ENCODE measurements at places on chromosomes 6 and 20.

DNA sequence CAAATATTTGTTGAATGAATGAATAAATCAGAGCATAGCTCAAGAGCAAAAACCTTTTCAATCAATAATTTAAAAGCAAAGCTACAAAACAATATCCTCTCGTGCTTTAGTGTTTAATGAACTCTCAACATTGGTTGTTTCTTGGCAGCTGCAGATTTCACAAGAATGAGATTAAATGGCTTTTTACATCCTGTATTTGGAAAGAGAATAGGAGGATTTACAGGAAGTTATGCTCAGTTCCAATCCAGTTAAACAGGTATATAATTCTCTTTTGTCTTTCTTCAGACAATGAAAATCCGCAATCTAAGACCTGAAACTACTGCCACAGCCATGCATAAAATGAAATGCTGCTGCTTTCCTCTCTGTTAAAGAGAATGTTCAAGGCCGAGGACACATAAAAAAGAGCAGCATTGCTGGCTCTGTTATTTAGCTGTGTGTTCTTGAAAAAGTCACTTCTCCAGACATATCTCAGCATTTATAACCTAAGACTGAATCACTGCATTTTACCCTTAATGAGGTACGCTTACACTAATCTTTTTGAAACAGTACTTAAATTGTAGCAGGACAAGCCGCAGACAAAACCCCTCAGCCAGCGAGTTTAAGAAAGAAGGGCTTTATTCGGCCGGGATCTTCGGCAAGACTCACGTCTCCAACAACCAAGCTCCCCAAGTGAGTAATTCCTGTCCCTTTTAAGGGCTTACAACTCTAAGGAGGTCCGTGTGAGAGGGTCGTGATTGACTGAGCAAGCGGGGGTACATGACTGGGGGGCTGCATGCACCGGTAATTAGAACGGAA is 3.6 kb downstream of the C6orf52 start:
- DNase-seq, result no peak

- peak; percentile 23 for DNase-seq
Measured at GRCh38 chr20:62303340-62304226, 786 bp downstream of the ADRM1 start.

DNA sequence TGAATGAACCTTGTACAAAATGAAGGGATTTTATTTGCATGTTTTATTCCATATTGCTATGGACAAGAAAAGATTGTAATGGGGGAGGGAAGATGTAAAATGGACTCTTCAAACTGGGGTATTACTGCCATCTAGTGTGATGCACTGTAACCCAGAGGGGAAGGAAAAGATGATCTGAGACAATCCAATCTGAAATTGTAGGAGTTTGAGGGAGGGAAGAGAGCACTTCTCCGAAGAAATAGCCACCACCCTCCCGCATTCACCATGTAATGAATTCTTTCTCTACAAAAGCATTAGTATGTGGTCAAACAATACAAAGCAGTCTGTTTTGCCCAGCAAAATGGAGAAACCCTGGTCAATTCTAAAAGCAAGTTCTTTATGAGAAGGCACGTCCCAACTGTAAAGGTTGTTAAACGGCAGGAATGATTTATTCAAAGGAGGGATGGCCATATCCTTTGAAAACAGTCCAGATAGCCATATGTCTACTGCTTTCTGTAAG is 679.5 kb upstream of the NRSN1 start:
- DNase-seq, result no peak

DNA sequence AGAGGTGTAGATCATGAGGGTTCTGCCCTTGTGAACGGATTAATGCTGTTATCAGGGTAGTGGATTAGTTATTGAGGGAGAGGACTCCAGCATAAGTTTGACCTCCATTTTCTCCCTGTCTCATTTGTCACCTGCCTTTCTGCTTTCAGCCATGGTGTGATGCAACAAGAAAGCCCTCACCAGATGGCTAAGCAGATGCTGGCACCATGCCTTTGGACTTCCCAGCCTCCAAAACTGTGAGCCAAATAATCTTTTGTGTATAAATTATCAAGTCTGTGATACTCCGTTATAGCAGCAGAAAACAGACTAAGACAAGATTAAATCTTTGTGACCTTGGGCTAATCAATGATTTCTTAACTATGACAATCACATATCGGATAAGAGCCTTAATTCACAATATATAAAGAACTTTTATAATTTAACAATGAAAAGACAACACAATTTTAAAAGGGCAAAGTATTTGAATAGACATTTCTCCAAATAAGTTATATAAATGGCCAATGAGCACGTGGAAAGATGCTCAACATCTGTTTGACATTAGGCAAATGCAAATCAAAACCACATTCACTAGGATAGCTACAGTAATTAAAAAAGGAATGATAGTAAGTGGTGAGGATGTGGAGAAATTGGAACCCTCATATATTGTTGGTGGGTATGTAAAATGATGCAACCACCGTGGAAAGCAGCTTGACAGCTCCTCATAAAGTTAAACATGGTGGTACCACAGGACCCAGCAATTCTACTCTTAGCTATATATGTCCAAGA is 45.3 kb upstream of the IFNGR1 start:
- no peak for DNase-seq

DNA sequence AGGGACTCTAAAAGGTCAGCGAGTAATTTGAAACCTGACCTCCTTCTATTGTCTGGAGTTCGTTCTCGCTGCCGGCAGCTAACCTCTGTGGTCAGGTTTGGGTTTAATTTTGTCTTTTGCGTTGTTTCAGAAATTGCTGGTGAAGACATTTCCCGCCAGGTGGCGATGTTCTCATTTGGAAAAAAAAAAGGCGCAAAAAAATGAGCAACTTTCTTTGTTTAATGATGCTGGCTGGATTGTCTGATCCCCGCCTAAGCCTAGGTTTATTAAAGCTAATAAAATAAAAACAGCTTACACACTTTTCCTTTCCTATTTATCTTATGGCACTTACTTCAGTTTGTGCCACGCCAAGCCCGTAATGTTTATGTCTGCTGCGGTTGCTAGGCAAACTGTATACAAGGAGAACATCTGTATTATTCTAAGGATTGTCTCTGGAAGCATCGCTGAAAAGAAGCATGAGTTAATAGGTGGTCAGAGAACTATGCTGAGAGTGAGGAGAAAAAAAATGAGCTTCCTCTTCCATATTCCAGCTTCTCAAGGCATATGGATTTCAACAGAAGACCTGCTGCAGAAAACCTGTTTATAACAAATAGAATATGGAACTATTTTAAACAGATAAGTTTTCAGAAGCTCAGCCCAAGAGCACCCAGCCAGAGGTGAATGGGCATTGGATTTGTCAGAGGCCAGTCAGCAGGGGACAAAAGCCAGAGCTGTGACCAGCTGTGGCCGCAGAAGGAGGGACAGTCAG is 205.7 kb downstream of the DOK5 start:
- DNase-seq, result no peak

- no peak for DNase-seq
Measured at GRCh38 chr6:126919947-126920346, 198.5 kb upstream of the RSPO3 start.

DNA sequence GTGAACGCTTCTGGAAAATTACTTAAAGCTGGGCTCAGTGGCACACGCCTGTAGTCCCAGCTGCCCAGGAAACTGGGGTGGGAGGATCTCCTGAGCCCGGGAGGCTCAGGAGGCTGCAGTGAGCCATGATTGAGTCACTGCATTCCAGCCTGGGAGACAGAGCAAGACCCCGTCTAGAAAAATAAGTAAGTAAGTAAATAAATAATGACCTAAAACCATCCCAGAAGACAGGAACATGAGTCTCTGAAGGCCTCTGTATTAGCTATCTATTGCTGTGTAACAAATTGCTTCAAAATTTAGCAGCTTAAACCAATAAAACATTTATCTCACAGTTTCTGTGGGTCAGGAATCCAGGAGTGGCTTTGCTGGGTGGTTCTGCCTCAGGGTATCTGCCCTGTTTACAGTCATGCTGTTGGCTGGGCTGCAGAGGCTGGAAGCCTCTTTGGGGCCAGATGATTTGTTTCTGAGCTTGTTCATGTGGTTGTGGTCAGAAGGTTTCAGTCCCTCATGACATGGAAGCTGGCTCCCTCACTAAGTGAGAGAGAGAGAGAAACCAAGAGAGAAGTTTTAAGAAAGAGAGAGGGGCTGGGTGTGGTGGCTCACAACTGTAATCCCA is 48.4 kb upstream of the NCOA3 start:
- DNase-seq, result no peak

All from stimulated activated CD4-positive, alpha-beta T cell treated with anti-CD3 and anti-CD28 coated beads, Interleukin-4, amount 100 ng/mL, for 4 hours (primary cell).